Endothelial cell (in vitro differentiated cells): ENCODE measurements at places on chromosomes 4 and X.
A peak's percentile ranks its signal among the peaks of the same experiment; 100 is the strongest.

GRCh38 chrX:42694260-42694815 is 83.6 kb downstream of the PPP1R2C start:
- DNase-seq, result no peak

GRCh38 chr4:113524505-113525186 is 236.9 kb downstream of the CAMK2D start:
- no peak for DNase-seq

DNA sequence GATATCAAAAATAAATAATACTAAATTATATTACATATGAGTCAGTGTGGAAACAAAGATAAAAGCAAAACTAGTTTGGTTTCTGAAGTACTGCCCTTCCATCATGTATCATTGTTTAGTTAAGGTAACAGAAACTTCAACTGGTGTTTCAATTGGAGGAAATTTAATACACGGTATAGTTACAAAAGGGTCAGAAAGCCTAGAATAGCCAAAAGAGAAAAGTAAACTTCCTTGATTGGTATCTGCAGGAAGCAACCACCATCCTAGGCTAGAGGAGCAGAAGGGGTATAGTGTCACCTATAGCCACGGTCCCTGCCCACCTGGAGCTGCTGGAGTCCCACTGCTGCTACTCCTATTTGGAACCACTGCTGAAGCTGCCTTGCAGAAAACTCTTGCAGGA is 185.6 kb downstream of the SLC7A11 start:
- no peak for DNase-seq

GRCh38 chr4:81627590-81627989 is 155.9 kb upstream of the RASGEF1B start:
- DNase-seq, result no peak

DNA sequence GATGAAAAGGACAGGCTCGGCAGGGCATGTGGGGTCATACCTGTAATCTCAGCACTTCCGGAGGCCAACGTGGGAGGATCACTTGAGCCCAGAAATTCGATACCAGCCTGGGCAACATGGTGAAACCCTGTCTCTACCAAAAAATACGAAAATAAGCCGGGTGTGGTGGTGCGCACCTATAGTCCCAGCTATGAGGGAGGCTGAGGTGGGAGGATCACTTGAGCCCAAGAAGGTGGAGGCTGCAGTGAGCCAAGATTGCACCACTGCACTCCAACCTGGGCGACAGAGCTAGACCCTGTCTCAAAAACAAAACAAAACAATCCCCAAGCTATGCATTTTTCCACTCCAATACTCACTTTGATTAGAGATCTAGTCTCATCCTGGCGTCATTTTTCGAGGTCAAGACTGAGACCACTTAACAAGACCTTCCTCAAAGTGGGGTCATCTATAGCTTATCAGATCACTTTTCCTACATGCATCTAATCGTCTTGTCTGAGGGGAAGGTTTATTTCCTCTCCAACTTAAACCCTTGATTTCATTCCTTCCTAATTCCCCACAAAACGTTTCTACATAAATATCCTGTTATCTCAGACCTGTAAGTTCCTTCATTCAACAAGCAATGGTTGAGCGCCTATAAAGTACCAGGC is 1.3 kb downstream of the NKAP start:
- no peak for DNase-seq

DNA sequence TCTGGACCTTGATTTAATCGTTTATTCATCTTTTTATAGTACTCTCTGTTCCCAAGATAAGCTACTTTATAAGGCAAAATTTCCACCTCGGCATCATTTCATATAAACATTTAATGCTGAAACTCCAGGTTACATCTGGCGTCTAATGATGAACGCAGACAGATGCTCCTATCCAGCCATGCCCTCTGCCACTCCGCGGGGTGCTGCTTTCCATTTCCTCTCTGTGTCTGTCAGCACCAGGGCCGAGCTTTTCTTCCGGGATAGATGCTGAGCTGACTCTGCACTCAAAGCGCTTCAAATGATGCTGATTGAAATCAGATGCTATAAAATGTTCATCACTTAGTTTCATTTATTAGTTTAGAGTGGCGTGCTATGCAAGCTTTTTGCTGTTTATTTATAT is 80.5 kb upstream of the HELT start:
- no peak for DNase-seq

DNA sequence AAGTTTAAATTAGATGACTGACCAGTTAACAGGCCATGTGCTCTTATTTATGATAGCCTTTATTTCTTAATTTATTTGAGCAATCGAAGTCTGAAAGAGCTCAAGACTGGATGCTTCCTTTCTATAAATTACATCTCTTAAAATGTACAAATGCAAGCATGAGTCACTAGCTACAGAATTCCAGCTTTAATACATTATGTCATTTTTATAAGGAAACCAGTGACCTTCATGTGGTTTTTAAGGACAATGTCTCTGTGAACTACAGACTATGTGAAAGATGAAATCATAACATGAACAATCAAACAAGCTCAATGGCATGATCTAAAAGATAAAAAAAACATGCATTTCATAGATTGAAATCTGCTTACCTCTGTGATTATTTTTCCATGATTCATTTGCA is 15.4 kb downstream of the HTR2C start:
- DNase-seq, result no peak

- DNase-seq, result no peak
Measured at GRCh38 chr4:137124278-137124932, 407.9 kb downstream of the PCDH18 start.

GRCh38 chrX:104695593-104695992 is 129.6 kb downstream of the IL1RAPL2 start:
- DNase-seq, result no peak

DNA sequence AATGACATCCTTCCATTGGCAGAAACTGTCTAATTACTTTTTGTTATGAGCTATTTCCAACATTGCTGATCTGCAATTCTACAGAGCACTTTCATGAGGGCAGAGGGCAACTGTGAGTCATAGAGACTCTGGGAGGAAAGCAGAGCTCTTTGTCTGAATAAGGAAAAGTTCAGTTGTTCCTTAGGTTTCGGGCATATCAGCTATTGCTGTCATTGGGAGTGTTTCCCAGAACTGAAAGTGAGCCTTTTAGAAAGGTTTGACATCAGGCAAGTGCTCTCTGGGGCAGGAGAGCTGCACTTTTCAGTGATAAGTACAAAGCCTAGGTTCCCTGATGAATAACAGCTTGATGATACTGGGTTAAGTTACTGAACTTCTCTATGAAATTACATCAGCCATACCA is 119.2 kb upstream of the EDNRA start:
- no peak for DNase-seq

DNA sequence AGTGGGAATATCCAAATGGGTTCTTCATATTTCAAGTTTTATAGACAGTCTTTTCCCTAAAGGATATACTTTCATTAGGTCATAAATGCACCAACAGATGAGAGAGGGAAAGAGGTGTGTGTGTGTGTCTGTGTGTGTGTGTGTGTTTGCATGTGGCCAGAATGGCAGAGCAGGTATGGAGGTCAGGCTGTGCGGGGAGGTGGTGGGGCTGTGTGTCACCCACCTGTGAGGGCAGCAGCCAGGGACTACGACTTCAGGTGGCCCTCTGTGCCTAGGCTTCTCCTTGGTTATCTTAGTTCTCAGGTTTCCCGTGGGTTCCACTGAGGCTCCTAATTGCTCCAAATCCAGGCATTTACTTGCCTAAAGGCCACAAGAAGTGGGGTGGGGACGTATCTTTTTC is 14.6 kb downstream of the HAND2 start:
- no peak for DNase-seq

- no peak for DNase-seq
Measured at GRCh38 chr4:177441061-177441802, 1.0 kb downstream of the AGA start.

DNA sequence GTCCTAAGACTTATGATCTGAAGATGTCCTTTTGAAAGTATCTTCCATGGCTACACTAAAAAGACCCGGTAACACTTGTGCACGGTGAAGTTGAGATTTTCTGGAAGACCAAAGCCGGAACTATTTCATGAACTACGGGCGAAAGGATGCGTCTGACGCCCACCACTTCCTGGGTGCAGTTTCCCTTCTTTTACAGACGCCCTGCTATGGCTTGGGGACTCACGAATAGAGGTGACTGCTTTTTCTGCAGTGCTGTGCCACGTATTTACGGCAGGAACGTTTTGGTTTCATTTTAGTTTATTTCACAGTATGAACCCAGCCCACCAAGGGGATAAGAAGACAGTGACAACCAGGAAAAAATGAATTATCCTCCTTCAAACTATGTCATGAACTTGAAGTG is 180.4 kb downstream of the AFAP1 start:
- no peak for DNase-seq

GRCh38 chr4:147987252-147987651 is 255.4 kb downstream of the ARHGAP10 start:
- DNase-seq, result no peak

DNA sequence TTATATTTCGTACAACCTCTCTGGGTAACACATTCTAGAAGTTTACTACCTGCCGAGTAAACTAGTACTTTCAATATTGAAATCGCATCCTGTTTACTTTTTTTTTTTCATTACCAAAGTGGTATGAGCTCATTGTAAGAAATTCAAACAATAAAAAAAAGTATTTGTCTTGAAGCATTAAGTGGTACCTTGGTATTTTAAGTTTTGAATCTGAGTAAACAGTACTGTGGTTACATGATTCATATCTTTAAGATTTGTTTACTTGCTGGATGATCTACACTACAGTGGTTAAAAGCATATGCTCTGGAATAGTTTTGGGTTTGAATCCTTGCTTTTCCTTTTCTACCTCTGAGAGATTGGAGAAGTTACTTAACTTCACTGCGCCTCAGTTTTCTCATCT is 3.8 kb upstream of the MMGT1 start:
- DNase-seq, result no peak

GRCh38 chrX:99798936-99799335 is 611.1 kb downstream of the PCDH19 start:
- no peak for DNase-seq

GRCh38 chr4:188728359-188728758 is 589.1 kb downstream of the TRIML1 start:
- DNase-seq, result no peak

- DNase-seq, result peak; percentile 5
Measured at GRCh38 chrX:110420771-110421499, 62.3 kb downstream of the RTL9 start.

DNA sequence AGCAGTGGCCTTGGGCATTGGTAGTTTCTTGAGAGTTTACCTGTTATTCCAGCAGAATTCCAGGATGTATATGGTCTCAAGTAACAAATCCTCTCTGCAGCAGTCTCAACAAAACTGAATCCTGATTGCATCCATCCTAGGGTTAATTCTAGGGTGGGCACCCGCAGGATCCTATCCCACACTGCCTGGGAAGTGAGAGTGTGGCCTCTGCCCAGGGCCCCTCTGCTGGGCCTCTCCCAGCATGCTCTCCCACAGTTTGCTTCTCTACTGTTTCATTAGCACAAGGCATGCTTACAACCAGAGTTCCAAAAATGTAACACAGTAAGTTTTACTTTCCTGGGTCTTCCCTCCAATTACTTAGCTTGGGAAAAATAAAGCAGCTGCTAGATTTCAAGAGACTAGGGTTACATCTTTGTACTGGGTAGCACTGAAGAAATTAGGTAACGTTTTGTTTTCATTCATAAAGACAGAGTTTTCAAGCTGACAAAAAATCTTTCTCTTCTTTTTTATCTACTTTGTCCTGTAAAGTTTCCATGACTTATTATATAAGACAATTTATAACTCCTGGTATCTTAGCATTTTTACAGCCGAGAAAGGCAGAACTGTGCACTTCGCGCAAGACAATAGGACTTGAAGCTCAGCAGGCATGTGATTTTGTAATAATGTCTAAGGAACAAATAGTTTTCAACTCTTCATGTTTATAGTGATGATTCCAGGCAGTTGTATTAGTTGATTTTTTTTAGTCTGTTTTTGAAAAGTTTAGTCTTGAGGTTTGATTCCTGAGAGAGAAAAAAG is 131.2 kb upstream of the PCDH18 start:
- no peak for DNase-seq

DNA sequence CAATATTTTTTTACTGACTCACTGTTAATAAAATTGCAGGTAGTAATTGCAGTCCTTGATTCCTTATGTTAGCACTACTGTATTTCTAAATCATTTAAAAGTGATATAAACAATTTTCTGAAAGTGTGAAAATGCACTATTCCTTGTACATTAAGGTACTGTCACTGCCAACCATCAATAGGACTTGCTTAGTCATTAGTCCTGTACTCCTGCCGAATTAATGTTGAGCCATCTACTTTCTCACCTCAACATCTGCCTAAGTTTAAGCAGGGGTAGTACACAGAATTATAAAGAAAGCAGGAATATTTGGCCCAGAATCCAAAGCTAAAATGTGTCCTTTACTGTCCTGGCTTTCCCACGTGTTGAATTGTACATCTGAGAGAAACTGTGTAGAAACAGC is 87.0 kb upstream of the TRPC3 start:
- no peak for DNase-seq

- DNase-seq, result no peak
Measured at GRCh38 chr4:41192136-41192535, 22.2 kb downstream of the APBB2 start.

DNA sequence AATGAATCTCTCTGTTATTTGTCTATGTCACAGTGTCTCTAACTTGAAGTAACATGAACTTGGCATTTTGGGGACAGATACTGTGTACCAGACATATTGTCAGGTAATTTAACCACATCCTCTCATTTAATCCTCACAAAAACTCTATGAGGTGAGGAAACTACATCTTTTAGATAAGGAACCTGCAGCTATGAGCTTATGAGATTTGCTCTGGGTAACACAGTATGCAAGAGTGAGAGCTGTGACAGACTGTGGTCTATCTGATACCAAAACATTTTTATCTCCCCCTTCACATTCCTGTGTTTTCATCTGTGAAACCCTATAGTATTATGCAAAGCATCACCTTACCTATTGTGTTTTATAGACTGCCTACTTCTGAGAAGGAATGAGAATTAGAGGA is 58.4 kb upstream of the HS3ST1 start:
- no peak for DNase-seq

- no peak for DNase-seq
Measured at GRCh38 chr4:83305187-83305586, 20.6 kb upstream of the COQ2 start.

DNA sequence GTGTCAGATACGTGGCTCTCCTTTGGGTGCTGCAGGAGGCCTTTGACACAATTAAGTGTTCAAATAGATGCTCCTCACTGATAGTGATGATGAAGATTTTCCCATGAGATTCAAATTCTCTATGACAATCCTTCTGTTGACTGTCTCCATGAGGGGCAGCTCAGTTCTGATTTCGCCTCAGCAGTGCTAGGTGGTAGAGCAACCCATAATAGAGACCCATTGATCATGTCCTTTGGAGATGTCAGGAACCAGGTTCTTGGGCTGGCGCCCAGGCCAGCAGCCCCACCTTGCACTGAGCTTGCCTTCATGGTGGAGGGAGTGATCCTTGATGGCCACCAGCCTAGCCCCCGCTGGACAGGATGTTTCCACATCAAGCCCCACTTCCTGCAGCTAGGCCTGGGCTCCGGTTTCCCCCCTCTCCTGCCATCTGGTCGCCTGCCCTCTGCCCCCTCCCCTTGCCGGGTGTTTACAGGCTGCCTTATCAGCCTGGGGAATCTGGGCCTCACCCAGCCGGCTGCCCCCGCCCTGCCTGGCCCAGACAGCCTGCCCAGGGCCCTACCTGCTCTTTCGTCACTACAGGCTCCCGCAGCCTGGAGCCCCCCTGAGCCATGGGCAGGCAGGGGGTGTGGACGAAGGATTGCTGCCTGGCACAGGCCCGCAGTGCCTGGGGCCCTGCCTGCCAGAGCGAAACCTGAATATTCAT is 12.6 kb downstream of the ELF4 start:
- DNase-seq, result peak; percentile 27
